CD4-positive, alpha-beta T cell treated with Interleukin-10 for 1 hour (primary cell): ENCODE measurements at places on chromosomes 2 and 18.

DNA sequence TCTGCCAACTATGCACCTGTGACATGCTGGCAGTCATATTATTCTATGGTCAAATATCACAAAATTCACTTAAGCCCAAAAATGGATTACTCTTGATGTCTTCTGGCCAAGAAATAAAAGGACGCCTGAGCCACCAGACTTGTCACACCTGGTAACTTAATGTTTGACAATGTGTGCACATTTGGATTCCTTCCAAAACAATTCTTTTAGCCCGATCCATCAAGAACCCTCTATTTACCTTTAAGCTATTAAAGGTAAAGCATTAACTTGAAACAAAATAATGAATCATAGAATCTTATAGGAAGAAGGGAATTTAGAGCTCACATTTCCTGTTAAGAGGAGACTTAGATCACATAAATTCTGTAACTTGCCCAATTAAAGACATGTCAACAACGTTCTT is 46.5 kb upstream of the NFU1 start:
- no peak for DNase-seq

- no peak for DNase-seq
These were observed 354.9 kb upstream of the CDH20 start for GRCh38 chr18:60978338-60978737.

- DNase-seq, result no peak
These were observed 432.9 kb upstream of the MYT1L start for GRCh38 chr2:2764001-2764355.

- DNase-seq, result no peak
These were observed 36.8 kb upstream of the ZNF532 start for GRCh38 chr18:58827886-58828285.

DNA sequence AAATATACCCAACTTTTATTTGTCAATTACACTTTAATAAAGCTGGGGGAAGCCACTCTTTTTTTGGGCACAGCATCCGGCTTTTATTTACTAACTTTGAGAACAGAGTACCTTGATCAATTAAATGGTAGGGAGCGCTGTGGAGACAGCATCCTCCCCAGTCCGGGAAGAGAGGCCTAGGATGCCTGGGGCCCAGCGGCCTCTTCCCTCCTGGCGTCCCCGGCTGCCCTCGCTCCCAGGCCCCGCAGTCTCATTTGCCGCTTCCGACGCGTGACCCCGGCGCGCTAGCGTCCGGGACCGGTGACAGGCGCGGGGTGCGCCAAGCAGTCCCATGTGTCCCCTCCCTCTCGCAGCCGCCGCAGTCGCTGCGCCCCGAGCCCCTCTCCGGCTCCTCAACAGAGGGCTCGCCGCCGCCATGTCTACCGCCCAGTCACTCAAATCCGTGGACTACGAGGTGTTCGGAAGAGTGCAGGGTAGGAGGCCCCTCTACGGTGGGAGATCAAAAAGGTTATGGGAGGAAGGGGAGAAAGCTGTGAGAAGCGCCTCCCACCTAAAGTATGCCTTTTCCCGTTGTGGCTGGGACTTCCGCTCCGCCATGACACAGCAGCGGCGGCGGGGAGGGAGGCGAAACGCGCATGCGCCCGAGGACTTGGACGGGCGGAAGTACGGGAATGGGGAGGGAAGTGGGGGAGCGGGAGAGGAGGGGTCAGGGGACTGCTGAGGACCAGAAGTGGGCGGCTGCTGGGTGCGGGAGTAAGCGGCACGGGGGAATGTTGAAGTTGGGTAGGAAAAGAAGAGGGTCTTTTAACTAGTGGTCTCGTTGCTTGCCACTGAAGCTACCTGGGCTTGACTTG is at the start of gene ACYP2:
TSS of gene ACYP2 (plus strand) at position 332 of the 854 bp plus-strand sequence.
- DNase-seq, result peak; percentile 92

- DNase-seq, result no peak
These were observed 1011.8 kb upstream of the DDX18 start for GRCh38 chr2:116802671-116803070.

- no peak for DNase-seq
These were observed 800.1 kb downstream of the SATB2 start for GRCh38 chr2:198657512-198658121.

DNA sequence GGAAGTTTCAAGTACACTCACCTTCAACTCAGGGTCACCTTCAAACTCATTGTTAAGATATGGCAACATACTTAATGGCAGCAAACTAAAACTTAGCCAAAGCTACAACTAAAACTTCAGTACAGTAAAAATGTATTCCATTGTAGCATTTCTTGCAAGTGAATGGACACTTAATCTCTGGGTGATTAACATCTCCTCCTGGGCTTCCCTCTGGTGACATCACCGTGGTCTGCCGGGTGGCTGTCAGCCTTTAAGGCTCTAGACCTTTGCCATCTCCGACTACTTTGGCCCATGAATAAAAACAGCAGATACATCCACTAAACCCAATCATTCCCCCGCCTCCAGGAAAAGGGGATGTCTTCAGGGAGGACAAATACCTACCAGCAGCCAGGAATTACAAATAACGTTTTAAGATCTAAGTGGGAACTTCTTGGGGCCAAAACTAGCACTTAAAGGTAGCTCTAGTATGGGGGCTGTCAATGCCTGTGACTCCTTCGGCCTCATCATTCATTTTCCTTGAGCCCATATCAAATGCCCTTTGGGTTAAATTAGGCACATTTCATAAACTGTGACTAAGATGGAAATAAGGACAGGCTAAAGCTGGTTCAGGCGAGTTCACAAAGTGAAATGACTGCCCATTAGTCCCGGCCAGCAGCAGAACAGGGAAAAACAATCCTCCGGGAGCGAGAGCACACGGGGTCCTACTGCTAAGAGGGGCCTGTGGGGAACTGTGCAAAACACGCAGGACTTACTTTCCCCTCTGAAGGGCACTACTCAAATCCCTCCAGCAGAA is 1.1 kb downstream of the TFCP2L1 start:
- no peak for DNase-seq

DNA sequence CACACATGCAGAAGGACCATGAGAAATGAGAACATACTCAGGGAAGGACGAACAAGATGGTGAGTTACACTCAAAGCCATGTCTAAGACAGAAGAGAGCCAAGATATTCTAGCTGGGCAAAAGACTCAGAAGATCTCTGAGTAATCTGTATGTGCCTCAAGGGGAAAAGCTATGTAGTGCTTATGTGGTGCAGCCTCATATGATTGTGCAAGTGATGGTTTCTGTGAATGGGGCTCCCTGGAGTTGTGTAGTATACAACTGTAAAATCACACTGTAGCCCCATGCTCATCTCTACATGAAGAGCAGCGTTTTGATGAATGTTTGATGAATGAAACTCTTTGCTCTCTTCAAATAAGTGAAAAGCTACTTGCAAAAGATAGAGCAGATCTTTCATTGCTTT is 57.5 kb downstream of the OSR1 start:
- DNase-seq, result no peak

- no peak for DNase-seq
These were observed 132.1 kb downstream of the COL6A3 start for GRCh38 chr2:237281836-237282306.

DNA sequence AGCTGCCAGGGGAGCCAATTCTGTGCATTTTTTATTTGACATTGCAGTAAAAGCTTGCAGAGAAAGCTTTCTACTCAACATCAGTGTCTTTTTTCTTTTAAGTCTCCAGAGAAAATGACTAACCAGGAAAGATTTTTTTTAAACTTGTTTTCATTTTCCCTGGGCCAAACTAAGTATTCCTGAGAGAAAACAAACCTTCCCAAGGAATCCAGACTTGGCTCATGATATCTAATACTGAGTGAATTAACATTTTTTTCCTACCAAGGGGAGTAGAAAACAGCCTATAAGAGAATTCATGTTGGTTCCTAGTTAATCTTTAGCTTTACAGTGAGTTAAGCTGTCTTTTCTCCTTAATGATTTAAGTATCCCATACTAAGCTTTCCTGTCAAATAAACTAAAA is 46.7 kb downstream of the DAPL1 start:
- DNase-seq, result no peak

DNA sequence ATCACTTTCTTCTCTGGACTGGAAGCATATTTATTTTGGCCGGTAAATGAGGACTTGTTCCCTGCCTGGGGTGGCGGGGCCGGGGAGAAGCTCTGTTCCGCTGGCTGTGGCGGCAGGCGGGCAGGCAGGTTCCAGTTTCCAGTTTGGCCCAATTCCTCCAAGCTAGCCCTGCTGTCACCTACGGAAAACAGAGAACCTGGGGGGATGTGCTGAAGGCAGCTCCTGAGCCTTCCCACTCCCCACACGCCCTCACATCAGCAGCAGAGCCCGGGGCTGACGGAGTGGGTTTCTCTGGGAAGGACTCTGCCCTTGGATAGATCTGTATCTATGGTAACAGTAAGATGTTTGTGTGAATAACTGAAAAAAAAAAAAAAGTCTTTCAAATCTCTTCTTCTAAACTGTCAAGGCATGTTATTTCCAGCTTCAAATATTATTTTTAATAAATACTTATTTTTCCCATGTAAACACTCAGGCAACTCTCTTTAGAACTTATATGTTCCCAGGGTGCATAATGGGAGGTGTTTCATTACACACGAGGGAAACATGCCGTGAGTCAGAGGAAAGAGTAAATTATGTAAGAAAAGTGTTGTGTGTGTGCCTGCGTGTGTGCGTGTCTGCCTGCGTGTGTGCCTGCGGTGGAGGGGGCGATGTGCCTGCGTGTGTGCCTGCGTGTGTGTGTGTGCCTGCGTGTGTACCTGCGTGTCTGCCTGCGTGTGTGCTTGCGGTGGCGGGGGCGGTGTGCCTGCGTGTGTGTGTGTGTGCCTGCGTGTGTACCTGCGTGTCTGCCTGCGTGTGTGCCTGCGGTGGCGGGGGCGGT is 116.1 kb upstream of the ZNF516 start:
- DNase-seq, result no peak

DNA sequence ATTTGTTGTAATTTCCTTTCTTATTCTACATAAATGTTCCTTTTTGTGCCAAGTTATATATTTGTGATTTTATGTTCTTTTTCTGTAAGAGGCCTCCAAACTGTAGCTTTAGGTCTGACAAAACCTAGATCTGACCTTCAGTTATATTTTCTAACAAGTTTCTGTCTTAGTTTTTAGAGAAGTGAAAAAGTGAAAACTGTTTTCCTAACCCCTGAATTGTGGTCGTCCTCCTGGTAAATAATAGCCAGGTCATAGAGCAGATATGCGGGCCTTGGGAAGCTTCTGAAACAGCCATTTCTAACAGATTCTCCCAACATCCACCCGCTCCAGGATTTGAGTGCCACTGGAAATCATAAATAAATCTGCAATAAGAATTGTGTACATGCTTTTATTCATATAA is 398.4 kb upstream of the CWC22 start:
- DNase-seq, result no peak

DNA sequence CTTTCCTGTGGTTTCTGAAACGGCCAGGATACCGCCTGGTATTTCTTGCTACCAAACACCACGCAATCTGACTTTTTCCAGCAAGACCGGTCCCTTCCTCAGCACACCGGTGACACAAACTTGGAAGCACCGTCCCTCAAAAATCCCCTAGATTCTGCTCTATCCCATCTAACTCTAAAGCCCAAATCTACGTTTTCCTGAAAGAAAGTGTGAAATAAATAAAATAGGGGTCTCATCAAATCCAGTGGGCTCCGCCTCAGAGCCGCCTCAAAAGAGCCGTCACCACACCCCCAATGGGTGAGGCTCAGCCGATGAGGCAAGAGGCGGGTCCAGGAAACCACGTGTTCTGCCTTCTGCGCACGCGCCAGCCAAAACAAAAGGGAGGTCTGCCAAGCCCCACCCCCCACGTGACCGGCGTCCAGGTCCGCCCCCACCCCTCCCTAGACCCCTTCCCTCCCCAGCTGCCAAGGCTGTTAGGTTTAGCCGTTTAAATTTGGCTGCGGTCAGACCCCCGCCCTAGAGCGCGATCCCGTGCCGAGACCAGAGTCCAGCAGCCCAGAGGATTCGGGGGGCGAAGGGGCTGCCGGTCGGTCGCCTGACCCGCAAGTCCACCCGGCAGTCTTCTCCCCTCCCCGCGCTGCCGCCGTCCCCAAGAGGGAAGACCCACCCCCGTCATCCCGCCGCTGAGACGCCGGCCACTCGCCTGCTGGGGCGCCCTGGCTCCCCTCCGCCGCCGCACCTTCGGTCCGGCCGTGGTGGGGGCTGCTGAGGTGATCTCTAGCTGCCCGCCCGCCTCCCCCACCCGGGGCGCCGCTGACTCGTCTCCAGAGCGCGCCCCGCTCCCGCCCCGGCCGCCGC is 534 bp downstream of the KANSL1L start:
- peak; percentile 97 for DNase-seq

DNA sequence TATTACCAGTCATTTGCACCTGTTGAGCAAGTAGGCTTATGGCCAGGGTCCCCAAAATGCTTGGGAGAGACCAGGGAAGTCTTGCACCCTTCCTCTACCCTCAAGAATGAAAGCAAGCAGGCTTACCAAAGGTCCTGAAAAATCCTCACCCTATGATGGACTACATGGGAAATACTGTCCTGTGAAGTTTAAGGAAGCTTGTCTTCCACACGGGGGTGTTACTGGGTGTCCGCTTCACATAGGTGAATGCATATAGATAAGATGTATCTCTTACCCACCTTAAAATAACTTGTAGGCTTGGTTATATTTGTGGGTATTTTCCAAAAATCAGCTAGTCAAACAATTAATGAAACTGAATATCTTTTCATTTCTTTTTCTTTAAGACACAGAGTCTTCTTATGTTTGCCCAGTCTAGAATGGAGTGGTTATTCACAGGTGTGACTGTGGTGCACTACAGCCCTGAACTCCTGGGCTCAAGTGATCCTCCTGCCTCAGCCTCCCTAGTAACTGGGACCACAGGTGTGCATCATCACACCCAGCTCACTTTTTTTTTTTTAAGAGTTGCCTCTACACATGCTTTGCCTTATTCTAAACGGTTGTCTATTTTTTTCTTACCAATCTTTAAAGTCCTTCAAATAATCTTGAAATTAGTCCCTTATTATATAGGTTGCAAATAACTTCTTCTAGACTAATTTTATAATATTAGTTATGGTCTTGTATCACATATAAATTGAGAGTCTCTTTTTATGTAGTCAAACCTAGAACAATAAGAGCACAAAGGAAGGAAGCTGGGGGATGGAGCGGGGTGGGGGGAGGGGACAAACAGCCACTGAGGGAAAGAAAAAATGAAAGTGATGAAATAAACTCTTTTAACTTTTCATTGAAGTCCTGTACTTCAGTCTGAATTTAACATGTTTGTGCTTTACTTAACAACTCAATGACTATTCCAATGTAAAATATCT is 49.0 kb downstream of the CERKL start:
- DNase-seq, result no peak

- no peak for DNase-seq
These were observed 60.0 kb downstream of the SLC16A14 start for GRCh38 chr2:230008708-230009066.

GRCh38 chr2:221671515-221671914 is 99.4 kb upstream of the EPHA4 start:
- DNase-seq, result no peak

DNA sequence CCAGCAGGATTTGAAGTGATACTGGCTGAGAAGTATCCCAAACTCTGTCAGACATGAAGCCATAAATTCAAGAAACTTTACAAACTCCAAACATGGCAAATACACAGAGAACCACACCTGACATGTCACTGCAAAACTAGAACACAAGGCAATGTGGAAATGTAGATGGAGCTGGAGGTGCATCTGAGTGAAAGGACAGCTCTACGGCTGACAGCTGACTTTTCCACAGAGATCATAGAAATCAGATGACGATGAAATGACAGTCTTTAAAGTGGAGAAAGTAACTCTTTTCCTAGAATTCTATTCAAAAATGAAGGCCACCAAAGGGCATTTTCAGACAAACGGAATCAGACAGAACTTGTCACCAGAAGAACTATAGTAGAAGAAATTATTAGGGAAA is 97.5 kb downstream of the LDLRAD4 start:
- no peak for DNase-seq

- no peak for DNase-seq
These were observed 95.0 kb downstream of the DGKD start for GRCh38 chr2:233449081-233449901.

GRCh38 chr2:240727913-240728312 is 36.2 kb downstream of the AQP12A start:
- DNase-seq, result no peak
